GM23338 (cell line): ENCODE measurements at places on chromosomes 2 and 18. TPM values are rescaled to one million over a fixed set of nuclear protein-coding genes. Genes with fewer than 3 reads are reported as not detected.

The SERPINB12 gene
- total RNA-seq = not detected in 2 replicates

The SCYGR4 gene
- not detected in 2 replicates for total RNA-seq

GRCh38 chr2:165193178-165193777 lies 10.6 kb downstream of the SCN3A start:
- H3K27me3 ChIP-seq = no peaks in the 10 kb centered on the region
- no peak for DNase-seq
- H3K36me3 ChIP-seq = no peaks in the 10 kb centered on the region
- no peak overlapping the region for H3K4me3 ChIP-seq
- H3K4me1 ChIP-seq = peaks cover 4% of the 10 kb centered on the region; the same call in 1 of the 2 replicates

- H3K27me3 ChIP-seq = peaks cover 9% of the 10 kb centered on the region
- no peaks in the 10 kb centered on the region for H3K36me3 ChIP-seq
- no peak overlapping the region for H3K4me3 ChIP-seq
- peaks cover 6% of the 10 kb centered on the region; the same call in 1 of the 2 replicates for H3K4me1 ChIP-seq
- H3K27ac ChIP-seq = no peak overlapping the region
Observed at GRCh38 chr2:74911061-74911460, 47.4 kb upstream of the POLE4 start.

DNA sequence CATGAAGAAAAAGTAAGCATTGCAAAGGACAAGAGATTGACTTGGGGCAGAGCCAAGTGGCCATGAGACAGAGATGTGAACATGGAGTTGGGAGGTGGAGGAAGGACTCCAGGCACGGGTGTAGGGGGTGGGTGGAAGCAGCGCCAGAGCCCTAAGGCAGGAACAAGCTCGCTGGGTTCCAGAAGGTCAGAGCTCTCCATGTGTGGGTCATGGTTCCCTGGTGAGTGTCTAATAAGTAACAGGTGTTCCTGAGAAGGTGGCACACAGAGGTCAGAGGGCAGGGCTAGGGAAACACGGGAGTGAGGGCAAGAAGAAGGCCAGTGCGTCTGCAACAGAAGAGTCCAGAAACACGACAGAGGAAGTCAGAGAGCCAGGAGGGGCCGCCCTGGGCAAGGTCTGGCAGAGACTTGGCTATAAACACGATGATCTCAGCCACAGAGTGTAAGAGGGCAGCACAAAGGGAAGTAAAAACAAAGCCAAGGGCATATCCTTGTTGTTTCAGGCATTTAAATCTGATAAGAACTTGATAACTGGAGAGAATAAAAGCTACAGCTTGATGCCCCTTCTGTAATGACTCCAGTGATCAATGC lies 260.8 kb downstream of the TGIF1 start:
- DNase-seq = no peak
- no peaks in the 10 kb centered on the region for H3K27me3 ChIP-seq
- no peak overlapping the region for H3K4me3 ChIP-seq
- no peak overlapping the region for H3K27ac ChIP-seq
- 0 out of 2 replicates have a peak, but pooled peaks cover 4% of the 10 kb centered on the region for H3K4me1 ChIP-seq

The NPAS2 gene
- 0.56 and 0.58 TPM in 2 replicates for total RNA-seq

The RNF103 gene
- total RNA-seq = 5.9 and 8.5 TPM in 2 replicates

DNA sequence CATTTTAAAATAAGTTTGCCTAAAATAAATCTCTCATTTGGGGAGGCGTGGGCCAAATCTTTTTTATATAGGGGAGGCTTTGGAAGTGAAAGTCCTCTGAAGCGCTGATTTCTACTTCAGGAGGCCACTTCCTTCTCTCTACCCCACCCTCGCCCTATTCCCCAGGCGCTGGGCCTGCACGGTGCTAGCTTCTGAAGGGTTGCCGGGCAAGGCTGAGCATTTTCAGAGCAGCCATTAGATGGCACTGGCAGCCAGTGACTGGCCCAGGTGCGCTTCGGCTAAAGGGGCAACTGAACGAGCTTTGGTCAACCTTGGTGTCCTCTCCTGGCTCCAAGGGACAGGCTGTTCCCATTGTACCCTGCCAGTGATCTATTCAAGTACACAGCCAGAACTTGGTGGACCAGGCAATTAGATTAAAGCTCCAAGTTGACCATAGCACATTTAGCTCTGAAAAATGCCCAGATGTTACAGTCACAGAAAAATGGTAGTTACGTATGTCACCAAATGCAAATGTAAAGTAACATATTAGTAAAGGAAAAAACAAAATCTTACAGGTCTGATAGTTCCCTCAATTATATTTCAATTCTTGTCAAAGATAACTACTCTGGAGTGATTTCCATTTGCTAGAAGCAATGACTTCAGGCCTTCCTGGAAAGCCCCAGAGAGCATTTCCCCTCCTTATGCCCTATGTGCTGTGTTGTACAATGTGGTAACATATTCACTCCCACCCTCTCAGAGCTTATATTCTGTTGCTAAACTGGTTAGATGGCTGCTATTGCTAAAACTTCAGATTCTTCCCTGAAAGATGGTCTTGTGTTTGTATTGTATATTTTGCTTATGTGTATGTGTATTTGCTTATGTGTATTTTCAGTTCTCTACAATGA lies 2.1 kb downstream of the POMC start:
- H3K27me3 ChIP-seq = peaks cover 60% of the 10 kb centered on the region
- H3K4me3 ChIP-seq = no peak overlapping the region
- H3K4me1 ChIP-seq = peaks cover 8% of the 10 kb centered on the region; the same call in 1 of the 2 replicates
- no peak overlapping the region for H3K27ac ChIP-seq

The PDCL3 gene
- 25.0 and 28.1 TPM in 2 replicates for total RNA-seq

DNA sequence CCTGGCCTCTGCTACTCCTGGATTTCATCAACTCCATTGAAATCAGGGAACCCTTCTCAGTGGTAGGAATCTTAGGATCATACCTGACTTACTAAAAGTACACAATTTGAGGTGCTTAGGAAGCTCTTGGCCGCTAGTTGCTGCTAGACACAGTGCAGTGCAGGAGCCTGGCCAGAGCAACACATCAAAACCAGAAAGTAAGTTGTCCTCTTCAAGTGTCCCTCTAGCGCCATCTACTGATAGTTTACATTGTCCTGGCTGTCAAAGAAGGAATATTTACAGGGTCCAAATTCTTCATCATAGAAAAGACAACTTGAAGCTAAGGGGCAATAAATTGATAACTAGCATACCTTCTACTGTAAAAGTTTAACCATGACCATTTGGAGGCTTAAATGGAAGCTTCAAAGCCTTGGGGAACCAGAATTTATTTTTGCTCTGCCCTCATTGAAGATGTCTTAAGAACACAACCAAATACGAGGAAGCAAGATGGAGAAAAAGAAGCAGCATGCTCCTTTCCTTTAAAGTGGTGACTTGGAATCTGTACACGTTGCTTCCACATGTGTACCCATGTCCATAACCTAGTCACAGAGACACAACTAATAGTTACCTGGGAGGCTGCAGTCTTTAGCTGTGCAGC lies 889.1 kb upstream of the GCFC2 start:
- H3K27ac ChIP-seq = no peak overlapping the region
- peak; percentile 99 for DNase-seq
- no peaks in the 10 kb centered on the region for H3K36me3 ChIP-seq

The REG3G gene
- total RNA-seq = not detected in 2 replicates

DNA sequence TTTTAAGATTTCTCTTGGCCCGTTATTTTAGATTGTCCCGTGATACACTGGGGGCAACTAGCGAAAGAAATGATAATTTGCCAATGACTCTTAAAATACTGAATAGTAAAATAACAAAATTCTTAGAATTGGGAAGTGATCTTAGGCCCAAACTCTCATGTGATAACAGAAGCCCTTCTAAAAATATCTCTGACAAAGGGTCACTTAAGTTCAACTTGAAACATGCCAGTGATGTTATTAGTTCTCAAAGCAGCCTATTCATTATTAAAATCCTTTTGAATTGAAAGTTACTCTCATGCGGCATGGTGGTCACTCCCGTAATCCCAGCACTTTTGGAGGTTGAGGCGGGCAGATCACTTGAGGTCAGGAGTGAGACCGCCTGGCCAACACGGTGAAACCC lies 920.9 kb downstream of the NRXN1 start:
- no peak overlapping the region for H3K27ac ChIP-seq
- no peak for DNase-seq
- H3K4me1 ChIP-seq = peaks cover 14% of the 10 kb centered on the region
- no peaks in the 10 kb centered on the region for H3K36me3 ChIP-seq
- H3K27me3 ChIP-seq = no peaks in the 10 kb centered on the region
- H3K4me3 ChIP-seq = no peak overlapping the region

- H3K4me1 ChIP-seq = no peaks in the 10 kb centered on the region
- no peaks in the 10 kb centered on the region for H3K36me3 ChIP-seq
- no peak overlapping the region for H3K27ac ChIP-seq
- no peaks in the 10 kb centered on the region for H3K27me3 ChIP-seq
- DNase-seq = no peak
- no peak overlapping the region for H3K4me3 ChIP-seq
Observed at GRCh38 chr2:220175967-220176366, 548.5 kb downstream of the SLC4A3 start.

DNA sequence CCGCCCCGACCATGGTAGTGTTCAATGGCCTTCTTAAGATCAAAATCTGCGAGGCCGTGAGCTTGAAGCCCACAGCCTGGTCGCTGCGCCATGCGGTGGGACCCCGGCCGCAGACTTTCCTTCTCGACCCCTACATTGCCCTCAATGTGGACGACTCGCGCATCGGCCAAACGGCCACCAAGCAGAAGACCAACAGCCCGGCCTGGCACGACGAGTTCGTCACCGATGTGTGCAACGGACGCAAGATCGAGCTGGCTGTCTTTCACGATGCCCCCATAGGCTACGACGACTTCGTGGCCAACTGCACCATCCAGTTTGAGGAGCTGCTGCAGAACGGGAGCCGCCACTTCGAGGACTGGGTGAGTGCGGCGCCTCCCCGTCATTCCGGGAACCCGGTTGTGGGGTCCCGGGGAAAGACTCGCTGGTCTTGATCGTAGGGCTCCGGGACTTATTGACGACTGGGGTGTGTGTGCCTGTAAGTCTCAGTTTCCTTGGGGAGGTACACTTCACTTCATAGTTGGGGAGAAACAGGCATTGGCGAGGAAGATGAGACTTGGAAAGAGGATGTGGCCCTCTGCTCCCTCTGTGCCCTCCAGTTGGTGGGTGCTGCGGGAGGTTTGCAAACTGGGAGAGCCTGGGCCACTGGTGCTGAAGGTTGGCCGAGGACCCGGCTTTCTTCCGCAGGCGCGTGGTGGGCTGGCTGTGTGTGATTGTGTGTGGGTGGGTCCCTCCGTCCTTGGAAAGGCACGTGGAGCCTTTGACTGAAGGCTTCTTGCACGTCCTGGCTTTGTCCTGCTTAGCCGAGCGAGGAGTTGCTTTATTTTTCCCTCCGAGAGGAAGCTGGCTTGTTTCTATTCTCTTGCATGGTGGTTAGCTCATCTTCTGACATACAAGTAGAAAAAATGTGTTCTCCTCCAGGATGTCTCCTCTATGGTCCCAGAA lies 886 bp downstream of the PRKCE start:
- peaks cover 72% of the 10 kb centered on the region for H3K27me3 ChIP-seq
- peaks cover 13% of the 10 kb centered on the region for H3K4me1 ChIP-seq
- peak overlapping the region; percentile 84 for H3K4me3 ChIP-seq
- no peak overlapping the region for H3K27ac ChIP-seq
- H3K36me3 ChIP-seq = no peaks in the 10 kb centered on the region

The KIF5C gene
- 46.5 and 49.1 TPM in 2 replicates for total RNA-seq

The DCAF17 gene
- 34.3 and 37.3 TPM in 2 replicates for total RNA-seq

The GPR39 gene
- total RNA-seq = 1.0 and 1.9 TPM in 2 replicates

- 0 out of 2 replicates have a peak overlapping the region, but pooled peaks have one; percentile 18 for H3K27ac ChIP-seq
- DNase-seq = no peak
- H3K27me3 ChIP-seq = no peaks in the 10 kb centered on the region
- no peak overlapping the region for H3K4me3 ChIP-seq
- no peaks in the 10 kb centered on the region for H3K36me3 ChIP-seq
Observed at GRCh38 chr2:159558479-159558878, 57.9 kb downstream of the BAZ2B start.

- H3K4me1 ChIP-seq = peaks cover 5% of the 10 kb centered on the region; the same call in 1 of the 2 replicates
- no peaks in the 10 kb centered on the region for H3K27me3 ChIP-seq
- H3K27ac ChIP-seq = no peak overlapping the region
- no peaks in the 10 kb centered on the region for H3K36me3 ChIP-seq
- DNase-seq = no peak
Observed at GRCh38 chr18:48308027-48308635, 101.1 kb downstream of the ZBTB7C start.

The SAG gene
- total RNA-seq = not detected in 2 replicates

- no peak for DNase-seq
- H3K27me3 ChIP-seq = no peaks in the 10 kb centered on the region
- H3K36me3 ChIP-seq = no peaks in the 10 kb centered on the region
- H3K27ac ChIP-seq = no peak overlapping the region
Observed at GRCh38 chr2:120607506-120607905, 128.2 kb upstream of the GLI2 start.

DNA sequence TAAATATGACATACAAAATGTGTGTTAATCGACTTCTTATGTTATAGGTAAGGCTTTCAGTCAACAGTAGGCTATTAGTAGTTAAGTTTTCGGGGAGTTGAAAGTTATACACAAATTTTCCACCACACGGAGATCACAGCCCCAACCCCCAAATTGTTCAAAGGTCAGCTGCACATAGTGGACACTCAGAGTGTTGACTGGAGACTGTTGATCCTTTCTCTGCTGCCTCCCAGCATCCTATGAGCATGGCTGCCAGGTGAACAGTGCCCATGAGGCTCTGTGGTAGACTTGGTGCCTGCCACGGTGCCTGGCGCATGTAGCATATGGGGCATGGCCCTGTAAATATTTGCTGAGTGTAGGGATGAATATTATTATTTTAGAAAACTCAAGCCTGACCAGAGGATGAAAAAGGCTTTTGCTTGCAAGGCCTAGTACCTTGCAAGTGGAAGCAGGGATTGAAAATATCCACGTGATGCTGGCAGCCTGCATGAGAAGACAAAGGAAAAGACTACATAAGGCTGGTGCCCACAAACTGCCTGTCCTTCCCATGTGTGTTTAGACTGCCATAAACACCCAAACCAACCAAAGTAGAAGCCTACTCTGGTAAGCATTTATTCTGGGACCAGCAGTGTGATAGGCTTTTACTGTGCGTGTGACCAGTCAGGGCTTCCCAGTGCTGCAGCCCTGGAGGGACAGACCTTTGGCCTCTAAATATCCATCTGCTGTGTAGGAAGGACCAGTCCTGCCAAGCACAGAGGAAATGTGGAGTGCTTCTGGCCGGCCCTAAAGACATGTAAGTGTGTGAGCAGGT lies 226.1 kb downstream of the LDLRAD4 start:
- H3K27me3 ChIP-seq = no peaks in the 10 kb centered on the region
- peaks cover 7% of the 10 kb centered on the region; the same call in 1 of the 2 replicates for H3K4me1 ChIP-seq
- DNase-seq = no peak
- H3K36me3 ChIP-seq = no peaks in the 10 kb centered on the region
- no peak overlapping the region for H3K4me3 ChIP-seq

The ALPP gene
- total RNA-seq = 0.28 and 0.31 TPM in 2 replicates

The EFR3B gene
- total RNA-seq = 10.7 and 11.8 TPM in 2 replicates

GRCh38 chr18:45722899-45723298 lies 1.1 kb upstream of the SLC14A1 start:
- no peak overlapping the region for H3K4me3 ChIP-seq
- H3K4me1 ChIP-seq = no peaks in the 10 kb centered on the region
- H3K27ac ChIP-seq = no peak overlapping the region
- peak; percentile 87 for DNase-seq

- H3K27ac ChIP-seq = no peak overlapping the region
- H3K4me3 ChIP-seq = no peak overlapping the region
Observed at GRCh38 chr2:100252811-100253698, 69.2 kb downstream of the LONRF2 start.

GRCh38 chr2:64888591-64889309 lies 100.4 kb upstream of the SLC1A4 start:
- no peak overlapping the region for H3K27ac ChIP-seq
- H3K4me1 ChIP-seq = no peaks in the 10 kb centered on the region
- H3K27me3 ChIP-seq = no peaks in the 10 kb centered on the region
- DNase-seq = peak; percentile 51
- no peaks in the 10 kb centered on the region for H3K36me3 ChIP-seq

The UNC80 gene
- 0.47 and 1.5 TPM in 2 replicates for total RNA-seq

The CFC1 gene
- total RNA-seq = not detected in 2 replicates

- no peak overlapping the region for H3K27ac ChIP-seq
- H3K36me3 ChIP-seq = no peaks in the 10 kb centered on the region
- no peak for DNase-seq
- no peaks in the 10 kb centered on the region for H3K4me1 ChIP-seq
Observed at GRCh38 chr2:143793381-143793780, 664.2 kb downstream of the ARHGAP15 start.
